ENCODE measurements at places on chromosomes 16 and 17.
A peak's percentile ranks its signal among the peaks of the same experiment; 100 is the strongest.

DNA sequence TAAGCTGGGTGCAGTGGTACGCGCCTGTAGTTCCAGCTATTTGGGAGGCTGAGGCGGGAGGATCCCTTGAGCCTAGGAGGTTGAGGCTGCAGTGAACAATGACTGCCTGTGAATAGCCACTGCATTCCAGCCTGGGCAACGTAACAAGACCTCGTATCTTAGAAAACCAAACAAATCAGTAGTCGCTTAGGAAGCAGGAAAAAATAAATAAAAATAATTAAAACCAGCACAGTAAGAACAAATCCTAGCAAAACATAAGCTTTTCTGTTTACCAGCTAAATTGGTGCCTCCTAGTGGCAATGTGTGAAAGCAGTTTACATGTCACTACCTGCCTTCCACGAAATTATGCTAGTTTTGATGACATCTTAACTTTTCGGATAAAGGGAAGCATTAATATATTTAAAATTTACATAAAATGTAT lies 1.3 kb downstream of the ARMC5 start:
- no peak for DNase-seq

DNA sequence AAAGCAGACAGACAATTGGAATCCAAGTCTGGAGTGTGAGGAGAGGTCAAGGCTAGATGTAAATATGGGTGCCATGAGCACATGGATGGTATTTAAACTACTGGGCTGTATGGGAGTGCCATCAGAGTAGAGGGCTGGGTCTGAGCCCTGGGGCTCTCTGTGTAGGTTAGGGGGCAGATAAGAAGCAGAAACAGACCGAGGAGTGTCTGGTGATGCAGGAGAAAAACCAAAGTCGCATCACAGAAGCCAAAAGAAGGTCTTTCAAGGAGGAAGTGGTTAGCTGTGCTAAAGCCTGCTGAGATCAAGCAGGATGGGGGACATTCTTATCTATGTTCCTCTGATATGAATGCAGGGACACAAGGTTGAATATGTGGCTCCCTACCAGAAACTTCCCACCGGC lies 1.9 kb downstream of the TSEN54 start:
- no peak for DNase-seq

GRCh38 chr17:37696366-37696765 lies 48.5 kb downstream of the HNF1B start:
- no peak for DNase-seq

DNA sequence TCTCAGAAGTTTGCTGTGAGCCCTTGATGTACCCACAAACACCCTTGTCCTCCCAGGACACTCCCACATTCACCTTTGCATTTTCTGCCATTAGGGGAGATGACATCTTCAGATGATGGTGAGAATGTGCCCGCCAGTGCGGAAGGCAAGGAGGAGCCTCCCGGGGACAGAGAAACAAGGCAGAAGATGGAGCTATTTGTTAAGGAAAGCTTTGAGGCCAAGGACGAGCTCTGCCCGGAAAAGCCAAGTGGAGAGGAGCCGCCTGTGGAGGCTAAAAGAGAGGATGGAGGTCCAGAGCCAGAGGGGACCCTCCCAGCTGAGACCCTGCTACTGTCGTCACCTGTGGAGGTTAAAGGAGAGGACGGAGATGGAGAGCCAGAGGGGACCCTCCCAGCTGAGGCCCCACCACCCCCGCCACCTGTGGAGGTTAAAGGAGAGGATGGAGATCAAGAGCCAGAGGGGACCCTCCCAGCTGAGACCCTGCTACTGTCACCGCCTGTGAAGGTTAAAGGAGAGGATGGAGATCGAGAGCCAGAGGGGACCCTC lies 17.0 kb downstream of the TAF1C start:
- DNase-seq = no peak

GRCh38 chr17:6305613-6306360 lies 129.1 kb downstream of the AIPL1 start:
- DNase-seq = no peak

- no peak for DNase-seq
Observed at GRCh38 chr17:61097781-61098180, 301.9 kb upstream of the TBX2 start.

GRCh38 chr16:14095883-14096551 lies 24.9 kb downstream of the MRTFB start:
- DNase-seq = no peak

GRCh38 chr17:78803186-78803845 lies 21.2 kb upstream of the CYTH1 start:
- DNase-seq = no peak

DNA sequence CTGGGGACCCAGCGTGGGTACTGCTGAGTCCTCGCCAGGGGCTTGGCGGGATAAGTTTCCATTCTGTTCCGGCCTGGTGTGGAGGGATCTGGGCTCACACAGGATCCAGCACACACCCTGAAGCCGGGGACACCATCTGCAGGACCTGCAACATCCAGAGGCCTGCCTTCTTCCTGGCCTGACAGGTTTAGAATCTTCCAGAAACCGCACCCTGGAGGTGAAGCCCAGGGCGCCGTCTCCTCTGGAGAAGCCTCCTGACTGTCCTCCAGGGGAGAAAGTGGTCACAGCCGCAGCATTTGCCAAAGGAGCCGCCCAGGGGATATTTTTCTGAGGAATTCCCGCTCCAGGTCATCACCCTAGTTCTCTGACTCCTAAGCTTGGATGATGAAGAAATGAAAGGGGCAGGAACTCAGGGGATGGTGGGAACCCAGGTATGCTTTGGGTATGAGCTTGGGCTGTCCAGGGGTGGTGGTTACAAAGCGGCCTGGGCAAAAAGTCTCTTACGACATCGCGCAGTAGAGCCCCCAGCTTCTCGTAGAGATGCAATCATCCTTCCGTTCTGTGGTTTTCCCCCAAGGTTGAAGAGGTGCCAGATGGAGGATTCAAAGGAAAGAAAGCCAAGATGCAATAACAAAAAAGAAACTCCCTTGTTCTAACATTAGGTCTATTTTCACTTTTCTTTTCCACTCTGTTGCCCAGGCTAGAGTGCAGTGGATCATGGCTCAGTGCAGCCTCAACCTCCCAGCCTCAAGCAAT lies 9.1 kb upstream of the CRISPLD2 start:
- no peak for DNase-seq

- DNase-seq = no peak
Observed at GRCh38 chr17:27269974-27270373, 23.9 kb upstream of the WSB1 start.

DNA sequence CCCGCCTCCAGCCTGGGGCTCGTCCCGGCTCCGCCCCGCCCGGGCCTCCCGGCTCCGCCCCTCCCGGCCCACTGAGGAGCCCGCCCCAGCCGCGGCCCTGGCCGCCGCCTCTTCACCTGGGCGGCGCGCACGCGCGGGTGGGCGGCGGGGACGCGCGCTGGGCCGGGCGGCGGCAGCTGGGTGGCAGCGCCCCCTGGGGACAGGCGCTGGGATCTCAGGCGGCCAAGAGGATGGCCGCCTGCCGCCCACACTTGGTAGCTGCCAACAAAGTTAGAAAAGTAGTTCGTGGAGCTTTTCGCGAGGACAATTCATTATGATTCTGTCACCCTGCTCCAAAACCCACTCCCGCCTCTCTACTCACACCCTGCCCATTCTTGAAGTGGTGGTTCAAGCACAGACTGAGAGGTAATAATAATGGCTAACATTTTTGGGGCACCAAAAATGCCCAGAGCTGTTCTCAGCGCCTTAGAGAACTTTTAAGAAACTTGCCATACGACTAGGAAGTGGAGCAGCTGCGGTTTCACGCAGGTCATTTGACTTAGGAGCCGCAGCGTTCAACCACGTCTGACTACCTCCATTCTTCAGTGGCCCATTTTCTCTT lies 340 bp upstream of the MYO1D start:
- peak; percentile 79 for DNase-seq

- no peak for DNase-seq
Observed at GRCh38 chr17:61463316-61464129, 11.3 kb downstream of the TBX4 start.

DNA sequence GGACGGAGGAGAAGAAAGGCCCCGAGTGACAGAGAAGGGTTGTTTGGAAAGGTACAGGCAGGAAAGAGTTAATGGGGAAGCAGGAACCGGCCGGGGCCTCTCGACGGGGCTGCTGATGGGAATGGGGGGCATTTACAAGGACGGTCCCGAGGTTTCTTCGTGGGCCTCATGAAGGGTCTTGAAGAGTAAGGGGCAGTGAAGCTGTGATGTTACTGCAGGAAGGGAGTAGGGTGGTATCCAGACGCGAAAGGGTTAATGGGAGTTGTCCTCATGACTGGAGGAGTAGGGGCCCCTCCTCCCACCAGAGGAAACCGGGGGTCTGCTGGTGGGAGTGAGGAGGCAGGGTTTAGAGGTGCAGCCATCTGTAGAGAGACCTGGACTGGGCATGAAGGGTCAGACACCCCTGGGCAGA lies 481 bp downstream of the PDK2 start:
- DNase-seq = no peak

DNA sequence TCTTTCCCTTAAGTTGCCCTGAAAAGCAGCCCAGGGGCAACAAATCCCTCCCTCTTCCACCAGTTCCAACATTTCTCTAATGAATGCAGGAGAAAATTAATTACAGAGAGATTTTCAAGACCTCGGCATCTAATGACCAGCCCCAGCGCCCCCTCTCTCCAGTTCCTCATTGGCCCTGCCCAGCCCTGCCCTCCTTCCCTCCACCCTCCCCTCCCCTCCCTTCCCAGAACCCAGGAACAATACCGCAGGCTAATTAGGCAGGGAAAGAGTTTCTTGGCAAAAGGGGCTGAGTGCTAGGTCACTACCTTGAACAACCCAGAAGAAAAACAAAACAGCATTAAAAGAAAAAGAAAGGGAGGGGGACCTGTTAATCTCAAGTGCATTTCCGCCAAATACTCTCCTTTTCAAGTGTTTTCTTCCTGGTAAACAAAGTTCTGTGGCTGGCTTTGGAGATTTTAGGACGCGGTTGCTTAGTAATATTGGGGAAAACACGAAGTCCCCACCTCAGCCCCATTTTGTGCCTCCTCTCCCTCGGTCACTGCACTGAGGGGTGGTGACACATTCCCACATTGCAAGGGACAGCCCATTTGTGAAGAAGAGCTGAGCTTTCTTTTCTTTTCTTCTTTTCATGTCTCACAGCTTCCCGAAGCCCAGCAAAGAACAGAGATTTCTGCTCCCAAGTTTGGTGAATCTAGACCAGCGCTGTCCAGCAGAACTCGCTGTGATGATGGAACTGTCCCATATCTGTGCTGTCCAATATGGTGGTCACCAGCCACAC lies 215.4 kb downstream of the SOX9 start:
- DNase-seq = no peak

DNA sequence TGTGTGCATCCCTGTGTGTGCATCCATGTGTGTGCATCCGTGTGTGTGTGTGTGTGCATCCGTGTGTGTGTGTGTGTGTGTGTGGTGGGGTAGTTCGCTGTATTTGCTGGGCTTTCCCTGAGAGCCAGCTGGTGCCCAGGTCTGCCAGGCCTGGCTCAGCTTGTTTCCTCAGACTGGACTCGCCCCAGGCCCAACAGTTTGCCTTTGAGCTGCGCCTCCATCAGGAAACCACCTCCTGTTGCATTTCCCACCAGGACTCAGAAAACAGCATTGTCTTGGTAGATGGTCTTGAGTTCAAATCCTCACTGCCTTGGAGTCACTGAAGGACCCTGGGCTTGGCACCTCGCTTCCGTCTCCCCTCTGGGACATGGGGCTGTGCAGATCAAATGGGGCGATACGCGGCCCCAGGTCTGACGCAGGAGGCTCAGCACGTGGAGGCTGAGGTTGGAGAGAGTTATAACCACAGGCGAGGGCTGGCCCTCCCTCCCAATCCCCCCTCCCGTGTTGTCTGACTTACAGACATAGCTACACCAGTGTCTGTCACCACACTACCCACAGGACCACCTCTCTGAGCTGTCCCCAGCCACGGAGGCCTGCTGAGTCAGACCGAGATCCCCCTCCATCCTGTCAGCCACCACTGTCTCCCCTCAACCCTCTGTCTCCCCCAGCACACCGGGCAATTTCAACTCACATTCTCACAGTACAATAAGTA lies 4.7 kb downstream of the ITGAE start:
- peak; percentile 83 for DNase-seq

GRCh38 chr16:72284042-72284789 lies 112.3 kb upstream of the PMFBP1 start:
- no peak for DNase-seq

DNA sequence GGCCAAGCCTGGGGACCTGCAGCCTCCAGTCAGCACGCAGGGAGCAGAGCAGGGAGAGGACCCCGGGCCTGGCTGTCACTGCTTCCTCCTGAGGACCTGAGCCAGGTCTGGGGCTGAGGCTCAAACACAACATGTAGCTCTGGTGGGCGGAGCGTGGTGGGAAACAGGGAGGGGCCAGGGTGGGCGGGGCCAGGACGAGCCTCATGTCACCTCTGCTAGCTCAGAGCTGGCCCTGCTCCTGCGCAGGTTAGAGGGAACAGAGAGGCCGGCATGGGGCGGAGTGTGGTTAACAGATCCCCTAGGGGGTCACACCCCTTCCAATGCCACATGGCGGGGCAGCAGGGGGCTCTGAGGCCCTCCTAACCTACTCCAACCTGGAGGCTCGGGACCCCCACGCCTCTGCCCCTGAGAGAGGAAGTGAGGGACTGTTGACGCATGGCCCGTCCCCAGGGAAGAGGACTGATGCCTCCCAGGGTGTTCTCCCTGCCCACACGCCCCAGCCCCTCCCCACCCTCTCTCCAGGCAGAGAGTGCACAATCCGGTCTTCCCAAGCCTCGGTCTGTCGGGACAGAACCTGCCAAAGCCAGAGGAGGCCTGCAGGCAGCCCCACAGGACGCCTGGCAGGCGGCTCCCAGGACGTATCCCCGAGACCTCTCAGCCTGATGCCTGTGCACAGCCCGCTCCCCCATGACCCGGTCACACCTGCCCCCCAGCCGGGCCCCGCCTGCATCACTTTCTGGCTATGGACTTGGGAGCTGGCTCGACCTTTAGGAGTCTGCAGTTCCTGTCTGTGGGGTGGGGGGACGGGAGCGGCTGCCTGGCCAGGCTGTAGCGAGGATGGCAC lies 15.2 kb downstream of the PIEZO1 start:
- DNase-seq = no peak

DNA sequence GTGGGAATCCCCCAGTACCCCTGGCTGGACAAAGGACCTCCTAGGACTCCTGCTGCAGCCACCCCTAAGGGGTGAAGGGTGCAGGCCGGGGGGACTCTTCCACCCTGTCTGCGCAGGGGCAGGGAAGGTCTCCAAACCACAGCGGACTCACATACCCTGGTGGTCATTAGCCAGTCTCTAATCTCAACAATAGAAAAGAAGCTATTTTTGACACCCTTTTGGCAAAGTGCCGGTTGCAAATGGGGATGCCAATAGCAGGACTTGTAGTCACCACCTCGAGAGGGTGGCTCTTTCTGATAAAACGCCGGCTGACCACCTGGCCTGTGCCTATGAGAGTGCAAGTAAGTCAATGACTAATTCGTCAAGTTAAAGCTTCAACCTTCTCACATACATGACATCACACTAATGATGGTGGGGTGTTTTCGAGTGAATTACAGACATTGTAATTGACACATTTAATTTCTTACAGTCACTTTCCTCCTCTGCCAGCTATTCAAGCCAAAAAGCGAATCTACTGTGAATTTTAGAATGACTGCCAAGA lies 23.1 kb upstream of the DNAH17 start:
- DNase-seq = no peak

- DNase-seq = no peak
Observed at GRCh38 chr16:24996301-24996700, 18.9 kb downstream of the ARHGAP17 start.
